ENCODE measurements at places on chromosomes 5 and 9.

- no peak for DNase-seq
These were observed 17.0 kb downstream of the NOTCH1 start for GRCh38 chr9:136528716-136529341.

DNA sequence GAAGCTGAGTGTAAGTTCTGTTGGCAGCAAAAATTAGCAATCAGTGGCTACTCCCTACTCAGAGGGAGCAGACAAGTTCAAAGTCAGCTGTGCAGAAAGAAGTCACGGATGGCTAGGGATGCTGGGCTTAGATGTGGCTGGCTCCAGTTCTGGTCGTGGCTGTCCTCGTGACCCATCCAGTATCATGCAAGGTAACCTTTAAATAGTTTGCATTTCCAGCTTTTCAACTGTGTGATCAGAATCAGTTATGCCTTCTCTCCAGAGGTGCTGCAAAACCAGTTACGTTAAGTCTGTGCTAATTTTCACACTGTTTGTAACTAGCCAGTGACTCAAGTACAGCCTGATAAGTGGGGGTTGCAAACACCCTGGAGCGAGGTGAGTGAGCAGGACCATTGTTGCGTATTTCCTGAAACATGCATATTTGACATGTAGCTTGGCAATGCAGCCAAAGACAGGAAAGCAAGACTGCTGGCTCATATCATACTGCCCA, 302.4 kb downstream of the ATPSCKMT start:
- no peak for DNase-seq

- no peak for DNase-seq
These were observed 483.4 kb downstream of the SPATA31A7 start for GRCh38 chr9:61673247-61673646.

GRCh38 chr5:146672866-146673265, 156.9 kb upstream of the GPR151 start:
- DNase-seq: no peak

- no peak for DNase-seq
These were observed 21.0 kb upstream of the ALDH1B1 start for GRCh38 chr9:38371495-38371894.

All from amygdala (tissue), 56 donors.